ENCODE measurements at places on chromosomes 5 and 9. TPM values are rescaled to one million over a fixed set of nuclear protein-coding genes. Genes with fewer than 3 reads are reported as not detected.

The IL13 gene
- total RNA-seq = not detected

The FREM1 gene
- total RNA-seq = under 0.01 TPM

The NUTM2G gene
- total RNA-seq = not detected

The OSMR gene
- 102 TPM for total RNA-seq

The RAPGEF1 gene
- total RNA-seq = 27.5 TPM

The PCDHGC4 gene
- 3.0 TPM for total RNA-seq

The SPINK6 gene
- total RNA-seq = not detected

The OR13J1 gene
- not detected for total RNA-seq

The NRG2 gene
- total RNA-seq = 0.51 TPM

The PDGFRB gene
- total RNA-seq = 151 TPM

The GNA14 gene
- total RNA-seq = 0.26 TPM

The CCL19 gene
- not detected for total RNA-seq

DNA sequence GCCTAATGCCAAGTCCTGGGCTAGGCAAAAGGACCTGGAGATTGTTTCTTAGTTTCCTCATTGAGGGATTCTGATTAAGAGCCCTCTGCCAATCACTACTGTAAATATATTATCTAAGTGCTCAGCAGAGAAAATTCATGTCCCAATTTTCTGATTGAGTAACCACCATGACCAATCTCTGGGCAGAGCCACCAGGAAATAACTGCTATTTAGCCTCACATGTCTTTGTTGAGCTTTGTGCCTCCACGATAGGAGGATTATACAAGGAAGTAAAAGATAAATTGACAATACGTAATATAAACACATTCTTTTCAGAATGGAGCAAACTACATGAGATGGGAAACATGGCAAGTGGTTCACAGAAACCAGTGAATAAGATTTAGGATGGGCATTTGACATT, 396.1 kb upstream of the PAPPA start:
- no peaks in the 10 kb centered on the region for H3K36me3 ChIP-seq
- no peaks in the 10 kb centered on the region for H3K4me1 ChIP-seq
- no peak overlapping the region for H3K4me3 ChIP-seq

GRCh38 chr9:23855873-23856604, 30.0 kb upstream of the ELAVL2 start:
- H3K27me3 ChIP-seq = no peaks in the 10 kb centered on the region
- DNase-seq = no peak
- H3K4me1 ChIP-seq = no peaks in the 10 kb centered on the region
- no peak overlapping the region for H3K4me3 ChIP-seq

DNA sequence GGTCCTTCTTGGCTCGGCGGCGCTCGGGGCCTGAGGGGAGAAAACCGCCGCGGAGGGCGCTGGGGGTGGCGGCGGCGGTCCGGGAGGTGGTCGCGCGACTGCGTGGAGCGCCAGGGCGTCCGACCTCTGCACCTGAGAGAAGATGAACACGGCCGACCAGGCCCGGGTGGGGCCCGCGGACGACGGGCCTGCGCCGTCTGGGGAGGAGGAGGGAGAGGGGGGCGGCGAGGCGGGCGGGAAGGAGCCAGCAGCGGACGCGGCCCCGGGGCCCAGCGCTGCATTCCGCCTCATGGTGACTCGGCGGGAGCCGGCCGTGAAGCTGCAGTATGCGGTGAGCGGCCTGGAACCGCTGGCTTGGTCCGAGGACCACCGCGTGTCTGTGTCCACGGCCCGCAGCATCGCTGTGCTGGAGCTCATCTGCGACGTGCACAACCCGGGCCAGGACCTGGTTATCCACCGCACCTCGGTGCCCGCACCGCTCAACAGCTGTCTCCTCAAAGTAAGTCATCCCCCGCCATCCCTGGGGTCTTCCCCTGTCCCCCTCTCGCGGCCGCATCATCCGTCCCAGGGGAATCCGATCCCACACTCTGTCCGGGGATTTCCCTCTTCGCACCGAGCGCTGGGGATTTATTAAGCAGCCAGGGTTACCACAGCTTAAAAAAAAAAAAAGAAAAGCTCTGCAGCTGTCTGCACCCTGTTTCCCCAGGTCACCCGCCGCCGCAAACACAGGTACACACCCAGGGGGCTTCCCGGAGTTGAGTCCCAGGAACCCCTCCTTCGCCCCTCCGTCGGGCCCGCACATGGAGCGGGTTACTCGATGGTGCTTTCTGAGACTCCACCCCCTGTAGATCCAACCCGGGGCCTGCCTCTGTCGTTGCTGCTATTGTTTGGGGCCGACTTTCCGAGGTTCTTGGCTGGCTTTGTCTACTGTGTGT, at the start of gene GTF3C4:
TSS of gene GTF3C4 (plus strand) at position 8 of the 935 bp plus-strand sequence. CDS start at position 143, 135 bp downstream.
- no peaks in the 10 kb centered on the region for H3K27me3 ChIP-seq
- H3K4me3 ChIP-seq = peak within 1 kb of the TSS; percentile 95
- no peaks in the 10 kb centered on the region for H3K4me1 ChIP-seq
- no peaks in the 10 kb centered on the region for H3K36me3 ChIP-seq
- H3K27ac ChIP-seq = peak within 1 kb of the TSS; percentile 99
- peak; percentile 27 for DNase-seq

DNA sequence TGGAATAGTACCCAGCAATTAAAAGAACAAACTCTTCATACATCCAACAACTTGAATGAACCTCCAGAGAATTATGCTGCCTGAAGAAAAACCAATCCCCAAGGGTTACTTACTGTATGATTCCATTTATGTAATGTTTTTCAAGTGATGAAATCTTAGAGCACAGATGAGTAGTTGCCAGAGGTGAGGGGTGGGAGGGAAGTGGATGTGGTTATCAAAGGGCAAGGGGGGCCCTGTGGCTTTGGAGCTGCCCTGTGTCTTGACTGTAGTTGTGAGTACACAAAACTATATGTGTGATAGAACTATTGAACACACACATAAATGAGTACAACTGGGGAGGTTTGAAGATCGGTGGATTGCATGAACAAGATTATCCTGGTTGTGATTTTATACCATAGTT, 115.8 kb upstream of the SLC25A48 start:
- DNase-seq = no peak
- no peak overlapping the region for H3K4me3 ChIP-seq
- no peaks in the 10 kb centered on the region for H3K4me1 ChIP-seq
- H3K36me3 ChIP-seq = no peaks in the 10 kb centered on the region
- H3K27ac ChIP-seq = no peak overlapping the region

DNA sequence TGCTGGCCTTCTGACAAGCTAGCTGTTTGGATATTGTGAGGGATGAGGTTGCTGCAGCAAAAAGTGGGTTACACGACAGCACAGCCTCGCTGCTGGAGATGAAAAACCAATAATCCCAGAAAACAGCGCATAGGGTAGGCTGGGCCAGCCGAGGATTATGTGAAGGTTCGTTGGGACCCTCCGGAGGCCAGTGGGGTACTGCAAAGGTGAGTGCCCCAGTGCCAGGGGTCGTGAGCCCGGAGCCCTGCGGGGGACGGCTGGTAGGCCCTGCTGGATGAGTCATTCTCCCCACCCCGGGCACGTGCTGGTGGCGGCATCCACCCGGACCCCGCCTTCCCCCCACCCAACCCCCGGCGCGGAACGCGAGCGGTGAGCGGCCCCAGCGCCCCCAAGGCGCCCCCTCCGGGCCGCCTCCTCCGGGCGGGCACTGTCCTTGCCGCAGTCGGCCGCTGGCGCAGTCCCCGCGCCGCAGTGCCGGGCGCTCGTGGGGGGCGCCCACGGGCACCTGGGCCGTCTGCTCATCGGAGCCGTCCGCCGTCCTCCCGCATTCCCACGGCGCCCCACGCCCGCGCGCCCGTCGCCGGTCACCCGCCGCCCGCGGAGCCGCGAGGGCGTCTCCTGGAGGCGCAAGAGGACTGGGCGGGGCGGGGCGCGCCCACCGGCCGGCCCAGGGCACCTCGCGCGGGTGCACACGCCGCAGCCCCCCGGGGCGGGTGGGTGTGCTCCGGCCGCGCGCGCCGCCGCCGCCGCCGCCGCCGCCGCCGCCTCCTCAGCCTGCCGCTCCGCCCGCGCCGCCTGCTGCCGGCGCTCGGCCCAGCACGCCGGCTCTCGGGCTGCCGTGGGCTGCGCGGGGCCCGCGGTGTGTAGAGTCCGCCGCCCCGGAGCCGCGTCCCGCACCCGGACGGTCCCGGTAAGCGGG, at the start of gene PHF24:
TSS of gene PHF24 (plus strand) at position 794 of the 919 bp plus-strand sequence. CDS start 13,014 bp downstream, outside the sequence.
- no peak for DNase-seq
- no peak within 1 kb of the TSS for H3K4me3 ChIP-seq
- no peaks in the 10 kb centered on the region for H3K36me3 ChIP-seq
- H3K27ac ChIP-seq = no peak within 1 kb of the TSS

- H3K27me3 ChIP-seq = no peaks in the 10 kb centered on the region
- no peak overlapping the region for H3K27ac ChIP-seq
- H3K4me3 ChIP-seq = no peak overlapping the region
- H3K4me1 ChIP-seq = peaks cover 13% of the 10 kb centered on the region
These were observed 4.8 kb downstream of the GLIPR2 start for GRCh38 chr9:36141288-36141687.

GRCh38 chr5:32474209-32474854, 29.8 kb upstream of the ZFR start:
- no peak for DNase-seq
- H3K4me1 ChIP-seq = no peaks in the 10 kb centered on the region
- H3K27me3 ChIP-seq = no peaks in the 10 kb centered on the region
- no peak overlapping the region for H3K4me3 ChIP-seq
- H3K36me3 ChIP-seq = no peaks in the 10 kb centered on the region
- H3K27ac ChIP-seq = no peak overlapping the region

GRCh38 chr5:181189962-181190710, 14.9 kb downstream of the TRIM7 start:
- DNase-seq = no peak
- H3K4me1 ChIP-seq = no peaks in the 10 kb centered on the region
- peak overlapping the region; percentile 96 for H3K4me3 ChIP-seq
- no peaks in the 10 kb centered on the region for H3K36me3 ChIP-seq
- H3K27ac ChIP-seq = no peak overlapping the region

GRCh38 chr9:129994882-129995281, 48.1 kb downstream of the FNBP1 start:
- no peaks in the 10 kb centered on the region for H3K27me3 ChIP-seq
- DNase-seq = peak; percentile 53
- H3K27ac ChIP-seq = no peak overlapping the region
- H3K4me3 ChIP-seq = no peak overlapping the region
- H3K36me3 ChIP-seq = no peaks in the 10 kb centered on the region
- H3K4me1 ChIP-seq = peaks cover 16% of the 10 kb centered on the region

DNA sequence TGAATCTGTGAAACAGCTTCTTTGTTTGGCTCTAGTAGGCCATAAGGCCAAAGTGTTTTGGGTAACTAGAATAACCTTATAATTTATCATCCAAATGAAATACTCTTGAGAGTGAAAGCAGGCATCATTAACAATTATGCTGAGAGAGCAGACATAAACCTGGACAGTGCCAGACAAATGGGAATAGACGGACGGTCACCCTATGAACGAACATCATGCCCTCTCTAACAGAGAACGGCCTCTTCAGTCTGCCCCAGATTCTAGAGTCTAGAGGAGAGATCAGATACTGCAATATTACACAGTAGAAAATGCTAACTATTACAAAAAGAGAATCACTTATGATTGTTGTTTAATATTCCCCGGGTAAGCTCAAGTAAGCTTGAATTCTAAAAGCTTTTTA, 68.5 kb downstream of the APBA1 start:
- no peaks in the 10 kb centered on the region for H3K36me3 ChIP-seq
- no peak for DNase-seq
- no peak overlapping the region for H3K4me3 ChIP-seq
- H3K27me3 ChIP-seq = no peaks in the 10 kb centered on the region
- no peak overlapping the region for H3K27ac ChIP-seq
- H3K4me1 ChIP-seq = no peaks in the 10 kb centered on the region

- DNase-seq = peak; percentile 30
- H3K4me1 ChIP-seq = peaks cover 2% of the 10 kb centered on the region
- no peaks in the 10 kb centered on the region for H3K27me3 ChIP-seq
These were observed 1.6 kb downstream of the FER start for GRCh38 chr5:108749128-108749861.

DNA sequence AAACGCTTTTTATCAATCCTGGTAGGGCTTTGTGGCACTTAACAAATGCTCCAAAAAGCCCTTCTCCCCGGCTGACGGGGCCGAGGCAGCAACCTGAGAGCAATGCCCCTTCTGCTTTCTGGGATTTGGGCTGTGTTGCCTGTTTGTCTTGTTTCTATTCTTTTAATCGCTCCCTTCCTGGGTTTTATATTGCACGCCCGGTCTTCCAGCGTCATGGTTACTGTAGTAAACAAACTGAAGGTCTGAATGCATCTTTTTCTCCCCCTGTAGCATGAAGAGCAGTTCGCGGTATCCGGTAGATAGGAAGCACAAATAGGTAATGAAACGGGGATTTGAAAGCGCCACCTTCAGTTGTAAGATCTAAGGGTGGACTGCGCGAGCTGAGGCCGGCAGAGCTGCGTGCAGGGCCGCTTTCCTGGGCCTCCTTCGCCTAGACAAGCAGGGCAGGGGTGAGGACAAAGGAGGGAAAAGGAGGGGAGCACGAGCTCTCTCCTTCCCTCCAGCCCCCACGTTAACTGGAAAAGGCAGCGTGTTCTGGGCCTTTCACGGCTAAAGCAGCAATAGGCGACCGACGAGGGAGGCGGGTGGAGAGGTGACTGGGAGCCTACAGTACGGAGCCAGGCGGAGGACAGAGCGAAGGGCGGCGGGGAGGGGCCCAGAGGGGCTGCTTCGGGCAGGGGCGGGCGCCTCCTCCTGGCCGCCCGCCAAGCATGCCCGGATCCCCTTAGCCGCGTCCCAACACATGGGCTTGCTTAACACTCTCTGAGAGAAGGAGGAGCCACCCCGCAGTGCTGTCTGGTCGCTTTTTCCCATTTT, 49.3 kb upstream of the ZNF366 start:
- peak overlapping the region; percentile 73 for H3K27ac ChIP-seq
- peak overlapping the region; percentile 38 for H3K4me3 ChIP-seq
- no peaks in the 10 kb centered on the region for H3K27me3 ChIP-seq
- H3K4me1 ChIP-seq = peaks cover 10% of the 10 kb centered on the region
- no peaks in the 10 kb centered on the region for H3K36me3 ChIP-seq

- H3K27ac ChIP-seq = no peak overlapping the region
- H3K27me3 ChIP-seq = no peaks in the 10 kb centered on the region
- no peaks in the 10 kb centered on the region for H3K4me1 ChIP-seq
- no peaks in the 10 kb centered on the region for H3K36me3 ChIP-seq
- H3K4me3 ChIP-seq = no peak overlapping the region
These were observed 115.8 kb upstream of the LIFR start for GRCh38 chr5:38672059-38672788.

- H3K36me3 ChIP-seq = peaks cover 3% of the 10 kb centered on the region
- no peaks in the 10 kb centered on the region for H3K27me3 ChIP-seq
- H3K4me1 ChIP-seq = peaks cover 4% of the 10 kb centered on the region
These were observed 182.6 kb downstream of the BNC2 start for GRCh38 chr9:16687678-16688369.

- no peaks in the 10 kb centered on the region for H3K36me3 ChIP-seq
- no peaks in the 10 kb centered on the region for H3K27me3 ChIP-seq
These were observed 71.9 kb upstream of the LARP1 start for GRCh38 chr5:154683101-154683880.

DNA sequence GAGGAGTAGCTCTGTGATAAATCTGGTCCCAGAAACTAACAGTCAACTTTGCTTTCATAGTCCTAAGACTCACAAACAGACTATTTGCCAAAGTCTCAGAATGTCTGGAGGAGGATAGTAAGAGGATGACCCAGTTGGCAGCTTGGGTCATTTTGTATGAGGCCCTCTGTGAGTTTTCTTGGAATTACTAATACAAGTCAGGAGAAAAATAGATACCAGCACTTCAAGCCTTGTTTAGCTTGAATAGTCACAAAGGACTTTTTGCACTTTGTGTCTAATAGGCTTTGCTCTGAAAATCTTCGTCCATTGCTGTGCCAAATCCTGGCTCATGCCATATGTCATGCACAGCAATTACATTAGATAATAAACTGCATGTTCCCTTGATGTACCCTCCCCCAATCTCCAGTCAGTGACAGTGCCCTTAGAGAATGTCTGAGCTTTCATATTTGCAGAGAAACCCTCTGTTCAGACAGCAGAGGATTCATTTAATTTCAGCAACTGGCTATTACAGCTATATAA, 612.8 kb downstream of the CSNK1G3 start:
- no peaks in the 10 kb centered on the region for H3K36me3 ChIP-seq
- H3K27ac ChIP-seq = no peak overlapping the region
- peak; percentile 4 for DNase-seq
- H3K4me3 ChIP-seq = no peak overlapping the region

Data from fibroblast of lung (primary cell).